ENCODE measurements at places on chromosomes 5 and 9.

DNA sequence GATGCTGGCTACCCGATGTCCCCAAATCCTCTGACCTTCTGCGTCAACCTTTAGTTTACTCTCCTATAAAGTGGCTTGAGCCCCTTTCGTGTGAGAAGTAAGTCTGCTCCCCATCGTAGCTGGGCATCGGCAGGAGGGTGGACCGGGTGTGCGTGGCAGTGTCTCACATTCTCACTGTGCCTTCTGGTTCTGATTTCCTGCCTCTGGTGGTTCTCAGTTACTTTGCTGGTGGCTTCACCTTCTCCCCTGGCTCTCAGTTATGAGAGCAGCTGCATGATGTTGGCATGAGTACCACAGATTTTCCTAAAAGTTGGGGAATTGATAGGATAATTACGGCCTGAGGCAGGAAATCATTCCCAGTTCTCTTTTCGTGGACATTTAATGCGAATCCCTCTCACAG, 47.0 kb upstream of the RPS23 start:
- no peak for DNase-seq

GRCh38 chr5:168312606-168313295, 21.3 kb downstream of the WWC1 start:
- no peak for DNase-seq

- no peak for DNase-seq
Measured at GRCh38 chr9:127554966-127555839, 56.9 kb upstream of the STXBP1 start.

DNA sequence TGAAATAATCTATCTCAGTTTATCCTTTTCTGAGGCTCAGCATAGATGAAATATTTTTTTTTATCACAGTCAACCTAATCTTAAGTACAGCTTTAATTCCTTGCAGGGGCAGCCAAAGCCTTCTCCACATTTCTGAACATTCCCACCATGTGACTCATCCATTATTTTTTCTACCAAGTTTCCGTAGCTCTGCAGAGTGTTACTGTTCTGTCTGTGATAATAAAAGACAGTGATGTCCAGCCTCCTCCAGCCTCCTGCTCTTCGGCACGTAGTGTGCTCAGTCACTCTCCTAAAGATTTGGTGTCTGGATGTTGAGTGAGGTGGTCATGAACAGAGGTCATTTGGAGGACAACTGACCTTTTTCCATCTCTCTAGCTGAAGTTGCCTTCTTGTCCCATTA, 338.1 kb upstream of the ADAMTS16 start:
- DNase-seq = no peak

DNA sequence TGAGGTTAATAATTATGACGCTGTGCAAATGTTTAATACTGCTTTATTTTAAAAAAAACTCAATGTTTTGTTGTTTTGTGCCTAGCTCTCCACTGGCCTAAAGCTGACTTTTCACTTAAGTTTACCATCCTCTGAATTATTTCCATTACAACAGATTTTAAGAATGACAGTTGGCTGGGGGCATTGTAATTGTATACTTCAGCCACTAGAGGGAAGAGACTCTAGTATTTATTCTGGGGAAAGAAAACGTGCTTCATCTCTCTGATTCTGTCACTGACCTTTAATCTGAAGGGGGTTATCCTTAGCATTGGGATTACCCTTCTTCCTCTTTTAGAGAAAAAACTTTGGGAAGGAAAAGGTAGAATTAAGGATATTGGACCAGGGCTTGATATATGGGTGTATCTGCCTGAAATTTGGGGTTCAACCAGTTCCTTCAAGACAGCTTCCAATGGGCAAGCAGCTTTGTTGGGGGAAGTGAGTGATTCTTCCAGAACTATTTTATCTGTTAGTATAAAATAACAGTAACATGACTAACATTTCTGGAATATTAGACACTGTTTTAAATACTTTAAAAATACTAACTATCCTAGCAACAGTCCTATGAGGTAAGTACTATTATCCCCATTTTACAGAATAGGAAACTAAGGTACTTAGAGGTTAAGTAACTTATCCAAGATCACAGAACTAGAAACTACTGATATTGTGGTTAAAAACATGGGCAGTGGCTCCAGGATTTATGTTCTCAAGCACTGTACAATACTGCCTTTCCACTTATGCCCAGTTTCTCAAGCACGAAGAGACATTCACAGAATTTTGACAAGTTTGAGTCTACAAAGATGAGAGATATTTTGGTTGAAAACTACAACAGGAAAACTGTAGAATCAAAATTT, 208.4 kb downstream of the CD180 start:
- DNase-seq = no peak

GRCh38 chr9:112369817-112370216, 10.1 kb upstream of the HSDL2 start:
- no peak for DNase-seq
